IMR-90 (cell line): ENCODE measurements at places on chromosomes 7 and 10. TPM values are rescaled to one million over a fixed set of nuclear protein-coding genes. Genes with fewer than 3 reads are reported as not detected.

DNA sequence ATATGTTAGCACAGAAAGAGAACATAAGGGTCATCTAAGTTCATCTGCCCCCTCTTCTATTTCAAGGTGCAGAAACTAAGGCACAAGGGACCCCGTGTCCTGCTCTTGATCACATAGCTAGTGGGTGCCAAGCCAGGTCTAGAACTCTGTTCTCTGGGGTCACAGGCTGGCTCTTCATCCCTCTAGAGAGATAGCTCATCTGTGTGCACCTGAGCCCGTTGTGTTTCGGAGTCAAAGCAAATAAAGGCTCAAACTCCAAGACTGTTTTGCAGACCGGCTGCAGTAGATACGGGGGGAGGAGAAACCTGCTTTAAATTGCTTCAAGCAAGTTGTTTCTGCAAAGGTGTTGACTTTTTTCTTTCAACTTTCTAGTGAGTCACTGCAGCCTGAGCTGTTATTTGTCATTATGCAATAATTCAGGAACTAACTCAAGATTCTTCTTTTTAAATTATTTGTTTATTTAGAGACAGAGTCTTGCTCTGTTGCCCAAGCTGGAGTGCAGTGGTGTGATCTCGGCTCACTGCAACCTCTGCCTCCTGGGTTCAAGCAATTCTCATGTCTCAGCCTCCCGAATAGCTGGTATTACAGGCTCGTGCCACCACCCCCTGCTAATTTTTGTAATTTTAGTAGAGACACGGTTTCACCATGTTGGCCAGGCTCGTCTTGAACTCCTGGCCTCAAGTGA lies 6.5 kb downstream of the BLVRA start:
- DNase-seq = peak; percentile 43

DNA sequence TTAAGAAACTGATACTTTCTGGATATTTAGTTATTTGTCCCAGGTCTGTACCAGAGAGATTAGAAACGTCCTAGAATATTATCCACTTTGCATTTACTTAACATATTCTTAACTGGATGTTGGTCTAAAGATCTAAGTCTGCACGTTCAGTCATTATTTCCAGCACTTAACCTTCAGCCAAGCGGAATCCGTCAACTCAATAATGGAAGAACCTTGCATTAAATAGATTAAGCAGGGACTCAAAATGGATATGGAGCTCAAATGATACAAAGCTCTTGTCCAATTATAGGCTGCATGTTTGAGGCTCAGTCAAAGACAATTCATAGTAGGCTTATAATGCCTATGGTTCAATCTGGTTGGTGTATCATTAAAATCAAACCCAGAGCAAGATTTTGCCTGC lies 162.9 kb downstream of the SEMA3D start:
- DNase-seq = no peak

DNA sequence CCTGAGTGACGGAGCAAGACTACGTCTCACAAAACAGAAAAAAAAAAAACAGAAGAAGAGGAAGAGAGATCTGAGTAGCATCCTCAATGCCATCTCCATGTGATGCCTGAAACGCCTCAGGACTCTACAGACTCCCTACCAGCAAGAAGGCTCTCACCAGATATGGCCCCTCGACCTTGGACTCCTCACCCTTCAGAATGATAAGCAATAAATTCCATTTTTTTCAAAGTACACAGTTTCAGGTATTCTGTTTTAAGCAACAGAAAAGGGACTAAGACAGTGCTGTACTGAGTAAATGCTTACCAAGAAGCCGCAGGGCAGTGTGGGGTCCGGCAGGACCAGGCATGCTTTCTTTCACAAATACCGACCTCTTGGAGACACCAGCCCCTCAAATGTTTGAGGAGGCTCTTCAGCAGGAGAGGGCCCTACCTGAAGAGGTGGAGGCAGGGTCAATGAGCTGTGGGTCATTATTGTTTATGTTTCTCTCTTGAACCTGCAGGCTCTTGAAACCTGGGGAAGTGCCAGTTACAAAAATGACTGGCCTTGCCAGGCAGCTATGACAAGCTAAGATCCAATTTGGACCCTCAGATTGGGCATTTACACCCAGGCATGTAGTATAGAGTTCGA lies 204.1 kb upstream of the LYZL1 start:
- no peak for DNase-seq

DNA sequence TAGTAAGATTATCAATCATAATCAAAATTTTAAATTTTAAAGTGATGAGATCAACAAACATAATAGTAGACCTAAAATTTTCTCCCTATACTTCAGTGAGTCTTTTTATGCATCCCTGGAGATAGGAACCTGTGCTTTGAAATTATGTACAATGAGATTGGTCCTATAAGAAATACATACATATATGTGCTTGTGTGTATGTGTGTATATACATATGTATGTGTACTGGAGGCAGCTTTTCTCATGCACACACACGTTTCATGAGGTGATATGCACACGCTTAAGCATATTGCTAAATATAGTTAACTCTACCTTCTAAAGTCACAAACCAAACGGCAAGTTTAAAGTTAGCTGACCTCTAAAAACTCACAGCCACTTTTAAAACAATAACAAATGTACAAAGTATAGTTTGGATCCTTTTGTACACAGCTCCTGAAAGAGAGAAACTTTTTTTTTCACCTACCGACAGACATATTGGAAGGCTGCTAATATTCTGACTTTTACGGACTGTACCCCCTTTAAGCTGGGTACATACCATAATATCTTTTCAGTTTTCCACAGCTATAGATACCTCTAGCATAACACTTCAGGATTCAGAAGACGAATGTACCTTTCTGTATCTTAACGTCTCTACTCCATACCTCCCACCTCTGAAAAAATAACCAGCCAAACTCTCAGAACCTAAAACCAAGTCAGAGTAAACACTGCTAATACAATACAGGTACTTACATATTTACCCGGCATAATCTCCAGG lies 3.3 kb downstream of the ITGB1 start:
- DNase-seq = no peak

Gene MRLN
- total RNA-seq = not detected in 2 replicates

Gene MAD1L1
- total RNA-seq = 40.9 and 41.7 TPM in 2 replicates
